ENCODE measurements at places on chromosomes 11 and 22.

- DNase-seq: no peak
Measured at GRCh38 chr11:134170919-134171281, 52.9 kb downstream of the NCAPD3 start.

- DNase-seq: no peak
Measured at GRCh38 chr11:102517670-102518069, 12.9 kb downstream of the MMP7 start.

GRCh38 chr11:10996678-10997077, 138.8 kb upstream of the ZBED5 start:
- DNase-seq: no peak

GRCh38 chr11:109425554-109425953, 3.6 kb downstream of the C11orf87 start:
- no peak for DNase-seq

- DNase-seq: no peak
Measured at GRCh38 chr22:42664976-42665831, 16.0 kb upstream of the CYB5R3 start.

DNA sequence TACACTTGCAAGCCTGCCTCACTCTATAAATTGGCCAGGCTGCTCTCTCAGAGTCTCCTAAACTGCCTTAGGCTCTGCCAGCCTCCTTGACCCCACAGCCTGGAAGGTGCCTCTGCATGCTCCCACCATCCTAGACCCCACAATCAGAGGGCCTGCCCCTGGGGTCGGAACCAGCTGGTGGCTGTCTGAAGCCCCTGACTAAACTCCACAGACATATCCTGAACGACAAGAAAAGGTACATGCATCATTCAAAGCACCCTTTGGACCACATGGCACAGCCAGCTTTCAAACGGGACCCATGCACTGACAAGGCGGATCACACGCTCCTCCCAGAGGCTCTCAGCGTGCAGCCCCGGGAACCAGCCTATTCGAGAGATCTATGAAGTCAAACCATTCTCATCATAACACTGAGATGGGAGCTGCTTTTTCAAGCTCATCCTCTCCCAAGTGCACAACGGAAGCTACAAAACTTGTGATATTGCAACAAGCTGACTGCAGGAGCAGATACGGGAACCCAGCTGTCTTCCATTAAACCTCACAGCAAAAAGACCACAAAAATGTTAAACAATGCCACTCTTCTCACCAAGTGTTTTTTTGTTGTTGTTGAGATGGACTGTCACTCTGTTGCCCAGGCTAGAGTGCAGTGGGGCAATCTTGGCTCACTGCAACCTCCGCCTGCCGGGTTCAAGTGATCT, 8.1 kb downstream of the SHANK2 start:
- DNase-seq: no peak

DNA sequence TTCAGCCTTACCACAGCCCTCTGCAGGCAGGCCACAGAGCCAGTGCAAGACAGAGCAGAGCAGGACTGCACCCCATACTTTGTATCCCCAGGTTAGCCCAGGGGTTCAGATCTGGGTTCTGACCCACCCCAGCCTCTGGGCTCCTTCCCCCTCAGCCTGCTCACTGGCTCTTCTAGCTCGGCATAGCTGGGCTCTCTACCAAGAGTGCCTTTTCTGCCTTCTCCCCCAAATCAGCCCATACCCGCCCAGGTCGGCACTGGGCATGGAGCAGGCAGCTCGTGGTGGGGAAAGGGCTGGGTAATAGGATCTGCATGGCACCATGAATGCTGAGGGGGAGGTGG, 8.3 kb downstream of the RELT start:
- DNase-seq: no peak

GRCh38 chr11:121437686-121438078, 14.4 kb upstream of the SORL1 start:
- DNase-seq: no peak

- DNase-seq: no peak
Measured at GRCh38 chr22:31363885-31364465, 17.8 kb upstream of the PATZ1 start.

DNA sequence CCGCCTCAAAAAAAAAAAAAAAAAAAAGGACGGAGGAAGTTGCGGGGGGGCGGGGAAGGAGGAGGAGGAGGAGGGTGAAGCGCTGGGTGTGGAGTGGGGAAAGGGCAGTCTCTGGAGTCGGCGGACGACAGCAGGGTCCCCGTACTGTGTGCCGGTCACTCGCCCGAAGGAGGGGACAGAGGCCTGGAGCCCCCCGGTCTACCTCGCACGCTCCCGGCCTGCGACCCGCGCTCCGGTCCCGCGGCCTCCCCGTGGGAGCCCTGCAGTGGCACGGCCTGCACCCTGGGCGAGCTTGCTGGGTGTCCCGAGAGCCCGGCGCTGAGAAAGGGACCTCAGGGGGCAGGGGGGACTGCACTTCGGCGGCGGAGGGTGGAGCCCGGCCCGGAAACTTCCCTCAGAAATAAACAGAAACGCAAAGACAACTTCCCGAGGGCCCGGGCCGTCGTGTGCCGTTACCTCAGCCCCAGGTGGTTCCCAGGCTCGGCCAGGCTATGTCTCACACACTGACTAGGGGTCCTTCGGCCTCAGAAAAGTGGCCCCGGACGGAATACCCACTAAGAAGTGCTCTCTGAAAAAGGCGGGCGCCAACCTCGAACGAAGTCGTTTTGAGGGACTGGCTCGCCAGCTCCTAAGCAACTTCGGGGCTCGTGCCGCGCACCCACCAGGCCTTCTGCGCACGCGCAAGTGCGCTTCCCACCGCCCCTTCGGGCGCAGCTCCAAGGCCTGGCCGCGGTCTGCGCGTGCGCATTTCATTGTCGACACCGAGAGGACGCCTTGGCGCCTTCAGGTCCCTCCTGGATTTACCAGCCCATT, at the start of gene MAJIN:
Gene MAJIN, minus strand, starts transcription at position 688 of the 813 bp plus-strand sequence. CDS start 12,703 bp downstream, outside the sequence.
- DNase-seq: peak; percentile 86

DNA sequence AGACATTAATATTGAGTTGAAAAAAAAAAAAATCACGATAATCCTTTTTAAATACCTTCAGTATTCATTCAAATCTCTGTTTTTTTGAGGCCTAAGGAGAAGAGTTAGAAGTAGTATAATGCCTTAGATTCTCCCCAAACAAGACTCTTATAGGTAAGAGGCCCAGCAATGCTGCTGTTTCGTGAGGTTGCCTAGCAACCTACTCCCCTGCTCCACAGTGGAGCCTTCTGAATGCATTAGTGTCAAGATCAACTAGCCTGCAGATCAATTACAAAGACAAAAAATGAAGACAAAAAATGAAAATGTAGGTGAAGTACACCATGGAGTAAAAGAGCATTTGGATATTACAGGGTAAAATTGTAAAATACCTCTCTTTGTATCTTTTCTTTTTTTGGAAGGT, 229.8 kb upstream of the LUZP2 start:
- no peak for DNase-seq

GRCh38 chr22:36295247-36295646, 42.3 kb downstream of the APOL1 start:
- no peak for DNase-seq

GRCh38 chr22:23453277-23453676, 126.8 kb downstream of the IGLL1 start:
- DNase-seq: no peak

DNA sequence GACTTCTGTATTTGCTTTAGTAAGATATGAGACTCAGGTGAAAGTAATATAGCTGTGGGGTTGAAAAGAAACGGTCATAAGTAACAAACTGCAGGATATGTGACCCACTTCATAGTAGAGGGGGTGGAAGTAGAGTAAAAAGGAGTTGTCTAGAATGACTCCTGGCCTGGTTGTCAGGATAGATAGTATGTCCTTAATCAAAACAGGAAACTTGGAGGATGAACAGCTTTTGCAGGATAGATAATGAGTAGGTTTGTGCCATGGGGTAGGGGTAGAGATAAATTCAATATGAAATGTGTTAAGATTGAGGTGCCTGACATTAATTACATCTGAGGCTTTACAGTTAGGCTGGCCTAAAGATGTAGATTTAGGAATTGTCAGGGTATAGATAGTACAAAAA, 47.0 kb upstream of the B3GNT6 start:
- DNase-seq: no peak

GRCh38 chr11:128232588-128232987, 354.8 kb downstream of the ETS1 start:
- peak; percentile 66 for DNase-seq

All from stimulated activated CD8-positive, alpha-beta memory T cell treated with anti-CD3 and anti-CD28 coated beads, Interleukin-2, amount 100 ng/mL, for 48 hours (primary cell).